Activated CD4-positive, alpha-beta T cell treated with anti-CD3 and anti-CD28 coated beads for 36 hours (primary cell): ENCODE measurements at places on chromosomes 6 and 20.

- DNase-seq, result no peak
Observed at GRCh38 chr6:47629954-47630353, 68.4 kb upstream of the ADGRF4 start.

- no peak for DNase-seq
Observed at GRCh38 chr6:35142588-35143569, 1.7 kb upstream of the TCP11 start.

DNA sequence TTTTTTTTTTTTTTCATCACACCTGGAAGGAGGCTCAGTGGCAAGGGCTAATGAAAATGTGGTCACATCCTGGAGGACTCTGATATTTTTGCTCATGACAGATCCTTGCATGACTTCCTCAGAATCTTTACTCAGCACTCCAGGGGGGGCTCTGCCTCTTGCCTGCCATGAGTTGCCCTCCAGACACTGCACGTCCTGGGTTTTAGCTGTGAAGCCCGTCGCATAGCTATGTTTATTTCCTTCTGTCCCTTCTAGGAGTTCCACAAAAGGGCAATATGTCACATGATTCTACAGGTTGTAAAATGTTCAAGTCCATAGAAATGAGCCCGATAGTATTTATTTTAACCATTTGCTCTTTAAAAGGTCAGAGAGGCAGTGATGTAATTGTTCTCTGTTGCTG is 18.2 kb downstream of the MAS1 start:
- DNase-seq, result no peak

DNA sequence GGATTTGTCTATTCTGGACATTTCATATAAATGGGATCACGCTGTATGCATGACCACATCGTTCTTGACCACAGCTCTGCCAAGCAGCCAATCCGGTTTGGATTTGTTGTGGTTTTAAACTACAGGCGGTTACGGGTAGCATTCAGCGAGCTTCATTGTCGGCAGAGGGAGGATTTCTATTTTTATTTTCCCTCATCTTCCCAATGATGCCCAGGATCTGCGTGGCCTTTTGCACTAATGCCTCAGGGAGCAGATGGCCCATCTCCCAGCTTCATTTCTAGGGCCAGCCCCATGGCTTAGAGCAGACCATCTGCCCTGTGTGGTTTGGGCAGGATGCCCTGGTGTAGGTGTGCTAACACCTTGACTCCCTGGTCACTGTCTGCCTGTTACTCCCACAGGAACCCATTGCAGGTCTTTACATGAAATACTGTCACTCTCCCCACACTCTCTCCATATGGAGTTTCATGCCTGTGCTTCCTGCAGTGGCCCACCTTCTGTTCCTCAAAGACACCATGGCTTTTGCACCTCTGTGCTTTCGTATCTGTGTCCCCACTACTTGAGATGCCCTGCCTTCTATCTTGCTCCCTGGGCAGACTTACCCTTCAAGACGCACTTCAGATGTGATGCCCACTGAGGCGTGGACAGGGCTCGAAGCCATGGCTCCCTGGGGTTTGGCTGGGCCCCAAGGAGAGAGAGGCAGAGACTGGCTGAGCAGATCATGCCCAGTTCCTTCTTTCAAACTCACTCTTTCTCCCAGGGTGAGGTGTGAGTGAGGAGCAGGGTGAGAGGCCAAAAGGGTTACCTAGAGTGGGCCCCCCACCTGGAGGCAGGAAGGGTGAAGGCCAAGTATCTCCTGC is 26.0 kb downstream of the SDCBP2 start:
- DNase-seq, result no peak

DNA sequence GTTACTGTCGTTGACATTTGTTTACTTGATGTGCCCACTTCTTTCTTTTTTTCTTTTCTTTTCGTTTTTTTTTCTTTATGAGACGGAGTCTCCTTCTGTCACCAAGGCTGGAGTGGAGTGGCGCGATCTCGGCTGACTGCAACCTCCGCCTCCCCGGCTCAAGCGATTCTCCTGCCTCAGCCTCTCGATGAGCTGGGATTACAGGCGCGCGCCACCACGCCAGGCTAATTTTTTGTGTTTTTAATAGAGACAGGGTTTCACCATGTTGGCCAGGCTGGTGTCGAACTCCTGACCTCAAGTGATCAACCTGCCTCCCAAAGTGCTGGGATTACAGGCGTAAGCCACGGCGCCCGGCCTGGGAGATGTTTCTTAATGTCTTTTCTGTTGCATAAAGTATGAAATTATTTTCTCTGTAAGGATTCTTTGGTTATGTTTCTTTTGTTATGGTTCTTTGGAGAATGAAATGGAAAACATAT is 33.3 kb upstream of the PRSS16 start:
- DNase-seq, result no peak

- no peak for DNase-seq
Observed at GRCh38 chr6:137693711-137694110, 173.3 kb upstream of the TNFAIP3 start.

GRCh38 chr6:135390458-135390857 is 107.1 kb downstream of the AHI1 start:
- DNase-seq, result no peak

DNA sequence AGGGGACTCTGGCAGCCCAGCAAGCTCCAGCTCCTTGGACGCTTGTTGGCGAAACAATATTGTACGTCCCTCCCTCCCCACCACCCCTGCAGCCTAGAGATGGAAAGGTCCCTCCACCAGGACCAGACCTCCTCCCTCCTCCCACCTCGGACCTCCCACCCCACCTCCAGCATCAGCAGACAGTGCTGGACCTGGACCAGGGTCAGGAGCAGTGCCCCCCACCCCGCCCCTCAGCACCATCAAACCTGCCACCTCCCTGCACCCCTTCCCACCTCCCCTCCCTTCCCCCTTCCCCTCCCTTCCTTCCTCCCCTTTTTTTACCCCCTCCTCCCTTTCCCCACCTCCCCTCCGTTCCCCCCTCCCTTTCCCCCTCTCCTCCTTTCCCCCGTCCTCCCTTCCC is 98.4 kb downstream of the TAF4 start:
- DNase-seq, result no peak

DNA sequence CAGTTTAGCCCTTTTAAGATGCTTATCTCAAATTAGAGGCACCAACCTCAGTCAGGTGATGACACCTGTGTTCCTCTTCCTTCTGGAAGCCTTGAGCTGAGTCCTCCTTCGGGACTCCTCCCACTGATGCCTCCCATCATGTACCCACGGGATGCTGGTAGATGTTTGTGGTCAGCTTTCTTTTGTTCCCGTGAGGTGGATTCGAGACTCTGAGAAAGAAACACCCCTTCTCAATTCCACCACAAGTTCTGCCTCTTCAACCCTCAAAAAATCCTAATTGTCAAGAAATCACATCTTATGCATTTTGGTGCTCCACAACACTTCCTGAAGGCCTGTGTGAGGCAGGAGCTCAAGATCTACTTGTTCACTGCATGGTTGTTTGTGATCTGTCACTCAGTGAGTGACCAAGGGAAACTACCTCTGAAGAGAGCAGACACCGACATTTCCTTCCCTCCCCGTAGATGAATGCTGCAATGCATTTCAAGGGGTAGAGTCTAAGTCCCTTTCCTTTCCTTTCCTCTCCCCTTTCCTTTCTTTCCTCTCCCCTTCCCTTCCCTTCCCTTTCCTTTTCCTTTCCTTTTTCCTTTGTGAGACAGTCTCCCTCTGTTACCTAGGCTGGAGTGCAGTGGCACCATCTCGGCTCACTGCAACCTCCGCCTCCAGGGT is 50.5 kb downstream of the PCNA start:
- DNase-seq, result no peak

GRCh38 chr6:53616450-53617357 is 48.9 kb downstream of the KLHL31 start:
- DNase-seq, result no peak

GRCh38 chr20:760751-761417 is 7.4 kb downstream of the SLC52A3 start:
- peak; percentile 73 for DNase-seq

DNA sequence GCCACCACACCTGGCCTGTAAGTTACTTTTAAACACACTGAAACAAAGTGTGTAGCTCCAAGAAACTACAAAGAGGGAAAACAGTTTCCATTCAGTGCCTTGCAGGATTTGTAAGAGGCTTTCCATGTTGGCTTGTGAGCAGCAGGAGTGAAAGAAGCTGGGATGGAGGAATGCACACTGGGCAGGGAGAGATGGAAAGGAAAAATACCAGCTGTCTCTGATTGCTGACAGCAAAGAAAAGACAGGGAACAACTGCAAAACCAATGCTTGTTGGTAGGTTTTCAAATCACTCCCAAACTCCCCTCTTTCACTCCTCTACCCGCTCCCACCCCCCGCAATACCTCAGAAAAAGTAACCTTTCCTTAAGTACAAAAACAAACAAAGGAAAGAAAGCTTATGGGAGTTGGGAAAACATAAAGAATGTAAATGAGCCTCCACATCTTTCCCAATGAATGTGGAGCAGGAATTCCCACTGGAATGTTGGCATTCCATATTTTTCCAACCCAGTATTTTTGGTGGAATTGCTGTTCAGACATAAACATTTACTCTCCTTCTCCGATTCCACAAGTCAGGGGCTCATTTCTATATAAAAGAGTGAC is 166.1 kb downstream of the THBS2 start:
- no peak for DNase-seq

- no peak for DNase-seq
Observed at GRCh38 chr20:11869641-11870040, 48.1 kb upstream of the BTBD3 start.

GRCh38 chr20:60749804-60750602 is 502.1 kb upstream of the CDH4 start:
- no peak for DNase-seq

- no peak for DNase-seq
Observed at GRCh38 chr20:47795214-47795907, 10.1 kb upstream of the SULF2 start.

DNA sequence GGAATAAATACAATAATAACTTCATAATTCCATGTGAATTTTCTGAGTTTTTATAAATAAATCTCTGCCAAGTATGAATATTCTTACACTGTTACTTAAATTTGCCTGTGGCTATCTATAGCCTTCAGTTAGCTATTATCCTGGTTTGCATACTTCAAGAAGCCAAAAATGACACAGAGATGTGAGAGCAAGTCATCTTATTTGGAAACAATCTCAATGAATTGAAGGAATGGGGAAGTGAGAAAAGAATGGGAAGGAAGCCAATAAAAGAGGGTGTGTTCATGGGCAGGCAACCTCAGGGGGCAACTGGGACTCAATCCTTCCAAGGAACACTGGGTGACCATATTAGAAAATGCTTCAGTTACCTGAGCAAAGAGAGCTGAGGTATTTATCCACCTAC is 9.9 kb downstream of the HAO1 start:
- no peak for DNase-seq

- DNase-seq, result peak; percentile 51
Observed at GRCh38 chr6:69917834-69918233, 51.5 kb downstream of the COL19A1 start.

- DNase-seq, result no peak
Observed at GRCh38 chr6:80335121-80335531, 228.7 kb downstream of the BCKDHB start.

DNA sequence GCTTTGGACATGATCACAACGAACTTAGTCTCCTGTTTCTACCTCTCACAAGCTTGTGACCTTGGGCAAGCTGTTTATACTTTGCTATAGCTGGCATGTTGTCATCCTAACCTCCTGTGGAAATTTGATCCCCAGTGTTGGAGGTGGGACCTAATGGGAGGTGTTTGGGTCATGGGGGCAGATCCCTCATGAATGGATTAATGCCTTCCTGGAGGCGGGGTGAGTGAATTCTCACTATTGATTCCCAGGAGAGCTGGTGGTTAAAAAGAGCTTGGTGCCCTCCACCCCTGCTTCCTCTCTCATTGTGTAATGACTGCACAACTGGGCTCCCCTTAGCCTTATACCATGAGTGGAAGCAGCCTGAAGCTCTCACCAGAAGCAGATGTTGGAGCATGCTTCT is 228.9 kb downstream of the HIVEP2 start:
- DNase-seq, result no peak

DNA sequence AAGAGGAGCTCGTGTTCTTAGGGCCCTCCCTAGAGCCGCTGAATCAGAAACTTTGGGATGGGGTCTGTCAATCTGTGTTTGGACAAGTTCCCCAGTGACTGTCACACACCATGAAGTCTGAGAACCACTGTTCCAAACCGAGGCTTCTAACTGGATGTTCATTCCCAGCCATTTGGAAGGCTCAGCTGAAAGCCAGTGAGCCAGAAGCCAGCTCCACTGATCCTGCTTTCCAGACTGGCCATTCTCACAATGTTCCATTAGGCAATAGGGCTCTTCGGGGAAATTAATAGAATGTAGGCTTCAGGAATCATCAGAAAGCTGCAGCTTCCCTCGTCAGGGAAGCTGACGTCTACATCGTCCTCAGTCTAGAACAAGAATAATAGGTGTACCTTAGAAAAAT is 90.8 kb upstream of the QKI start:
- DNase-seq, result no peak

DNA sequence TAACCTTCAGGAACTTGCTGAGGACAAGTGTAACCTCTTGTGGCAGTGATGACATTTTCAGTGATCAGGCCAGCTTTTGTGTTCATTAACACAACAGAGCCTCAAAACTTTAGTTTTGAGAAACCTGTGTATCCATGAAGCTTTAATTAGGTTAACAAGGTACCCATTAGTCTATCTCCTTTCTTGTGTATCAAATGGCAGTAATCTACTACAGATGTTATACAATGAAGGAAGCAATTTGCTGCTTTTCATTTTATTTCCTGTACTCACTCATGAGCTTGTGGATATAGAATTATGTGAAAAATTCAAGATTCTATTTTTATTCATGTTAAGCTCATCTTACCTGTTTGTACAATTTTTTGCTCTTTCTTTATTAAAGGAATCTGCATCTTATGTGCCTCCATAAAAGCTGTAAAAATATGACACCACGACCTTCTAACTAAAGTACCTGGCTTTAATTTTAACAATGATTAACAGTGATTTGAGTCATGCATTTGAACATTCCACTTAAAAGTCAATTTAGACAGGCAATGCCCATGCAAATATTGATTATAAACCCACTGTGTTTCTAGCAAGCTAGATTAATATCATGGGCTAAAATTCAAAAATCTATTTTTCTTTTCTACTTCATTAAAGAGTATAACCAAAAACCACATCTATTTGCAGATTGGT is 897.3 kb downstream of the KIF16B start:
- DNase-seq, result no peak

DNA sequence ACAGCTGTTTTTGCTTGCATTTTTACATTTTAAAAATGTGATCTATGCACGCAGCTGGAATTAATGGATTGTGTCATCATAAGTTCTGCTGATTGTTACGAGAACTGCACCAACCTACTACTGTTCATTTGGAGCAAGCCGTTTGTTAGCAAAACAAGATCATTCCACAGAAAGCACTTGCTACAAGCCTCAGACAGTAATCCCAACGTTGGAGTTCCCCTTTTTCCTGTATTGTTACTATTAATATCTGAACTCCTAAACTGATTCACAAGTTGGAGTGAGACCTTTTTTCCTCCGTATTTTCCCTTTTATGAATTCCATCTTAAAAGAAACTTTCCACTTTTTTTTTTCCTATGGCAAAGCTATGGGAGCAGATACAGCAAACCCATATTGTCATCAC is 3.5 kb downstream of the TENT5A start:
- DNase-seq, result no peak

GRCh38 chr6:6715465-6715864 is 126.9 kb downstream of the LY86 start:
- no peak for DNase-seq
